Naive thymus-derived CD8-positive, alpha-beta T cell (primary cell): ENCODE measurements at places on chromosomes 16 and 17. TPM values are rescaled to one million over a fixed set of nuclear protein-coding genes. Genes with fewer than 3 reads are reported as not detected.
A peak's percentile ranks its signal among the peaks of the same experiment; 100 is the strongest.

GRCh38 chr17:29451121-29451742 is 61.1 kb downstream of the TAOK1 start:
- no peak for DNase-seq

DNA sequence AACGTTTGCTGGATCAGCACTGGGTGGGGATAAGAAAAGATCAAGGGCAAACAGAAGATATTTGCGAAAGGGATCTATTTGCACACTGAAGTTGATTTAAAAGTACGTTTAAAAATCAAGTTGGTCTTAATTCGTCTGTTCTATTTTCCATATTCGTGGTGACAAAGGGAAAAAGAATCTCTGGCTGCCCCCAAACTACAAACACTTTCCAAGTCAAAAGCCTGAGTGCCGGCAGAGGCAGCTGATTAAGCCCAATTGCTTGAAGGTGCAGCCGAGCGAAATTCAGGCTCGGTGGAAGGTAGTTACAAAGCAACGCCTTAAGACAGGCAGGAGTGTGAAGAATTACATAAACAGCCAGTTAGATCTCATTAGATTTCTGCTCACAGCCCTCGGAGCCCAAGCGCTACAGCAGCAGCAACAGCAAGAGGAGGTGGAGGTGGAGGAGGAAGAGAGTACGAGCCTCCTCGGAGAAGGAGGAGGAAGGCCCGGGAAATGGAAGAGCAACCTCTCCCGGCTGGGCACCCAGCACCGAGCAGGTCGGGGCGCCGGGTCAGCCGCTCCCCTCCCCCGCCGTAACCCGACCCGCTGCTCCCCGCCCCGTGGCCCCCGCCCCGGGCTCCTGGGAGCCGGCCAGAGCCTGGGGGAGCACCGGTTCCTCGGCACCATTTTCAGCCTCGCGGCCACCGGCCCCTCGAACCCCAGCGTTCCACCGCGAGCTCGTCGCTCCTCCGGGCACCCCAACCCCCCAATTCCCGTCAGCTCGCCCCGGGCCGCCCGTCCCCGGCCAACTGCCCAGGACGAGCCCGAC is 890 bp downstream of the TOB1 start:
- peak; percentile 48 for DNase-seq

GRCh38 chr17:56593086-56593645 is 333 bp upstream of the NOG start:
- DNase-seq = peak; percentile 41

DNA sequence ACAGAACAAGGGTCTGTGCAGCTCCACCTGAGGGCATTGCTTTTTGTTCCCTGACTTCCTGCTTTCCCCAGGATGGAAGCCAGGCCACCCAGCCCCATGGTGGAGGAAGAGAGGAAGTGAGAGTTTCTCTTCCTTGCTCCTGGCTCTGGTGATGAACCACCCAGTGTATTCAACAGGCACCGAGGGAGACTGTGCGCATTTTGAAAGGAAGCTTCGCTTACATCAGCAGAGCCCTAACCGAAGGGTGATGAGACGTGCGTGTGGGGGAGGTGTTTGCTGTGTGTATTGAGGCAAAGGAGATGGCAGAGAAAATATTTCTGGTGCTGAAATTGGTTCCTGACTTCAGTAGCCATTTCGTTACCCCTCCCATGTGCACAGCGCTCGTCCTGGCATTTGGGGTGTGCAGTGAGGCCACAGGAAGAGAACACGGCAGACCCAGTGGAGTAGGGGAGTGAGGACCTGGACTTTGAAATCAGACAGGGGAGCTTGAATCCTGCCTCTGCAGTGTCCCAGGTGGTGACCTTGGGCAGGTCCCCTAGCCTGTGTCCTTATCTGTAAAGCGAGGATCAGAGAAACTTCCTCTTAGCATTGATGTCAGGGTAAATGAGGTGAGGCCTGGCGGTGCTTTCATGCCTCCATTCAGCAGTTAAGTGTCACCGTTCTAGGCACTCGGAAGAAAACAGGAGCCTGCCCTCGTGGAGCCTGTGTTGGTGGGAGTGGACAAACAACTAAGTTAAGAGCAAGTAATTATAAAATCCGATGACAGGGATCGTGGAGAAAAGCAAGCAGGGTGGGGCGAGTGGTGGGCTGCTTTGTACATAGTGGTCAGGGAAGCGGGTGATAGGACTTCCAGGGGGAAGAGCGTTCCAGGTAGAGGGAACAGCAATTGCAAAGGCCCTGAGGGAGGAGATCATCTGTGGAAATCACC is 7.4 kb downstream of the CMIP start:
- peak; percentile 21 for DNase-seq

DNA sequence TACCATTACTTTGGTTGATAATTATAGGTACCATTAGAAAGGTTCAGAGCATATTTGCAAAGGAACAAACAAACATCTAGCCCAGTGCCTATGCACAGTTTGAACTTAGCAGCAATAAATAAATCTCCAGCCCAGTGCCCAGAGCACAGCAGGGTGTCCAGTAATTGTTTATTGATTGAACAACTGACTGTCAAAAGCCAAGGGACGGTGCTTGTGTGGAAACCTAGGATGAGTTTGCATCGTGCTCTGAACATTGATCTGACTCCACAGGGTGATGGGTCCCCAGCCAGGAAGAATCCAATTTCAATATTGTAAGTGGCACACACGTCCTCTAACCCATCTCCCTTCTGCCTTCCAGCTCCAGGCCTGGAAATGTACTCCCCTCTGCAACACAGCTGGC is 625.5 kb upstream of the C16orf82 start:
- no peak for DNase-seq

- DNase-seq = no peak
These were observed 50.5 kb upstream of the ZNF469 start for GRCh38 chr16:88331989-88332920.

- DNase-seq = no peak
These were observed 77.1 kb downstream of the USP31 start for GRCh38 chr16:23072084-23072599.

DNA sequence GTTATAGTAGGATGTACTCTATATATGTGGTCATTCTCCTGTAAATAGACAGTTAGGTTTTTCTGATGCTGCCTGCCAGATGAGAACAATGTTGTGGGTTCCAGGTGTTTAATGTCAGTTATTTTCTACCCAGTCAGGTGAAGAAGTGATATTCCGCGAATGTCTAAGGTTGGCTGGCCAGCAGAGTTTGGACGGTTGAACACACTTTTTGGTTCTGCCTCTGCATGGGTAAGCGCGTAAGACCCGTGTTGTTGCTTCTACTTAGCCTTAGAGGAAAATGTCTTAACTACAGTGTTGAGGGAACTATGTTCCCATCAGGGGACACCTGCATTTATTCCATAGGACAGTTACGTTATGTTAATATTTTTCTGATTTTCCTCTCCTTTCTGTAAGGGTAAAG is 162.6 kb downstream of the MAP2K6 start:
- DNase-seq = no peak

DNA sequence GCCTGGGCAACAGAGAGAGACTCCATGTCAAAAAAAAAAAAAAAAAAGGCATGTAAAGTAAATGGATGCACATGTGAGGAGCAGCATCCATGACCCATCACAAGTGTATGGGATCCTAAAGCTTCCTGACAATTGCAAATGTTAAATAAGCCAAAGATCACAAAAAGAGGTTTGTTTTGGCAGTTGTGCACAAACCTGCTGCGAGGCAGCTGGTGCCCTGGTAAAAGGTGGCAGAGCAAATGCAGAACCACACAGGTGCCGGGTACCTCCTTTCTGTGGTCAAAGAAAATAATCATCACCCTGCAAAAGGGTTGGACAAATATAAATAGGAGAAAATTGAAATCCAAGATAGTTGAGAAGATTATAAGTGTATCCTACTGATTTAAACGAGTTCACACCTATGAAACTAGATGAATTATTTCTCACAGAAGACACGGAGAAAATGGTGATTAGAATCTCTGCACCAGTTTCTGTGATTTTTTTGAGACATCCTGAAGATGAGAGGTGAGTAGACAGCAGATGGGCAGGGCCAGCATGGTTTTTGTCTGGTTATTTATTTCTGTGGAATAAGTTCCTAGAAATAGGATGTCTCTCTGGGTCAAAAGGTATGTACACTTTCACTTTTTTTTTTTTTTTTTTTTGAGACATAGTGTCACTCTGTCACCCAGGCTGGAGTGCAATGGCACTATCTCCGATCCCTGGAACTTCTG is 291.3 kb downstream of the CDH13 start:
- no peak for DNase-seq

DNA sequence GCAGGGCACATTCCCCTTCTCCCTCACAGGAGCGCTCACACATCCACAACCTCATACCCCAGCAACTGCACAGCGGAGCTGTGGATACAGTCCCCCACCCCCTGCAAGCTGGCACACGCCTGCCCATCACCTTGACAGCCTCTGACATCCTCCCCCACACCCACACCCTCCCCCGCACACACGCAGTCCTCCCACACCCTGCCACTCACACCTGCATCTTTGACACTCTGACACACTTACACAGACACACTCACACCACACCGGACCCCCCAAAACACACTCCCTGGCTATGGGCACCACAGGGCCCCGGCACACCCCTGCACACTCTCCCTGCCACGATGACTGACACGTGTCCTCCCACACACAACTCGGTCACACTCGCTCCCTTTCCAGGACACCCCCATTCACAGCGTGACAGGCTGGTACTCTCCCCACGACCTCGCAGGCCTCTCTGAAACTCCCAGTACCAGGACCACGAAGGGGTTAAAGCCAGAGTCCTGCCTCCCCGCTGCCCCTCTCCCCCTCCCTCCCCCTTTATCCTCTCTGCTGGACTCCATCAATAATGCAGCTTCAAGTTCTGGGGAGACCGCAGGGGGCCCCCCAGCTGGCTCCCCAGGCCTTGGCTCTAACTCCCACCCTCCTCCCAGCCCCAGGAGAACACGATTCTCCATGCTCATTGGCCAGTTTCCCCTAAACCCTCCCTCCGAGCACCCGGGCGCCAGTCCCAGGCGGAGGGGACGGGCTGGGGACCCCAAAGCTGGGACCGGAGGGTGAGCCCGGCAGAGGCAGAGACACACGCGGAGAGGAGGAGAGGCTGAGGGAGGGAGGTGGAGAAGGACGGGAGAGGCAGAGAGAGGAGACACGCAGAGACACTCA is at the start of gene PPP1R1B:
Gene PPP1R1B, plus strand, starts transcription at position 782 of the 876 bp plus-strand sequence. CDS start 441 bp downstream, outside the sequence.
- DNase-seq = no peak

GRCh38 chr16:55333684-55334083 is 9.7 kb downstream of the IRX6 start:
- no peak for DNase-seq

Gene CFAP97D1
- total RNA-seq = not detected

Gene SLC16A6
- 6.9 TPM for total RNA-seq

Gene IGF2BP1
- total RNA-seq = not detected
